AG04450 (cell line): ENCODE measurements at places on chromosomes 16 and 17.

DNA sequence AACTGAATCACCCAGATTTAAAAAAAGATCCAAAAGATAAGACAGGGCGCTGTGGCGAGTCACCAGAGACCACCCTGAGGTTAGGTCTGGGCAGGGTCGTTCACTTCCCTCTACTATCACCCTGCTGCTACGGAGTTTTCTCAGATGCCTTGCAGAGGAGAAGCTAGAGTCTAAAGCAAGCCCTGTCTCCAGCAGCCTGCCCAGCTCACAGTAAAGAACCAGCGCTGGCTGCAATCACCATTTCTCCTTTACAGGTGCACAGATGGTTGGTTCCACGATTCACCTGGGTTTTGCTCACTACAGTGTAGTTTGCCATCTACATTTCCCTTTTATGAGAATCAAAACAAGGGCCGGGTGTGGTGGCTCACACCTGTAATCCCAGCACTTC is 71.3 kb downstream of the SRCIN1 start:
- DNase-seq = no peak

GRCh38 chr16:898761-899682 is 71.8 kb downstream of the LMF1 start:
- DNase-seq = no peak

GRCh38 chr17:32215696-32216095 is 49.9 kb upstream of the RHBDL3 start:
- no peak for DNase-seq

DNA sequence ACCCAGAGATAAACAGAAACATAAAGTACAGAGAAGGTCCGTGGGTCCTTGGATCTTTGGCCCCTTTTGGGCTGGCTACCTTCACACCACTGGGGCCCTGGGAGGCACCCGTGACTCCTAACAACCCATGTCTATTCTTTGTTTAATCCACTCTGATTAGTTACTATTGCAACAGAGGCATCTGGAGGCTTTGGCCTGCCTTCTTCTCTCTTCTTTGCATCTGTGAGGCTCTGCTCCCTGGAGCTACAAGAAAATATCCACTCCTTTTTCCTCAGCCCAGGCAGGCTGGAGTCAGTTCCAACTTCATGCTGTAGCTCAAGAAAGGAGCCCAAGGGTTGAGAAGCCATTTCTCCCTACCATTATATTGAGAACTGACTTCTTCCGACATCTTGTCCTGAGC is 9.5 kb upstream of the CMIP start:
- no peak for DNase-seq

DNA sequence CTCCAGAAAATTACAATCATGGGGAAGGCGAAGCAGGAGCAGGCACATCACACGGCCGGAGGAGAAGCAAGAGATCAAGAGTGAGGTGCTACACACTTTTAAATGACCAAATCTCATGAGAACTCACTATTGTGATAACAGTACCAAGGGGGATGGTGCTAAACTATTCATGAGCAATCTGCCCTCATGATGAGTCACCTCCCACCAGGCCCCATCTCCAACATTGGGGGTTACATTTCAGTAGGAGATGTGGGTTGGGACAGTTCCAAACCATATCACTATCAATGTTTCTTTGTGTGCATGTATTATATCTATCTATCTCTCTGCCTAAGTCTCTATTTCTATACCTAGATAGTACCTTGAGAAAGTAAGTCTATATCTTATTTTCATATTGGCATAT is 724.8 kb downstream of the CDH11 start:
- DNase-seq = no peak

DNA sequence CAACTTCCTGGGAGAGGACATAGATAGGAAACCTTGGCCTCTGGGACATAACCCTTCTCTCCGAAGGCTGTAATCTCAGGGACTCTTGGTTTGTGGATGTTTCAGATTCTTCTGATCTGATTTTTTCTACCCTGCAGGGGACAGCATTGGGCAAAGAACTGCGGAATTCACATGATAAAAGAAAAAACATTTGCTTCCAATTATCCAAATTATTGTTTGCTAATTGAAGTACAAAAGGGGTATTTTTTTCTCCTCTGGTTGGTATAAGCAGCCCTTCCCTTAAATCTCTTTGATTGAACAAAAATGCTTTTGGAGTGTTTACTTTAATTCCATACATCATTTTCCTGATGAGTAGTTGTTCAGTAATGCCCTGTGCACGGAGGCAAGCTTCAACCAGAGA is 251.7 kb upstream of the IRX3 start:
- DNase-seq = no peak

DNA sequence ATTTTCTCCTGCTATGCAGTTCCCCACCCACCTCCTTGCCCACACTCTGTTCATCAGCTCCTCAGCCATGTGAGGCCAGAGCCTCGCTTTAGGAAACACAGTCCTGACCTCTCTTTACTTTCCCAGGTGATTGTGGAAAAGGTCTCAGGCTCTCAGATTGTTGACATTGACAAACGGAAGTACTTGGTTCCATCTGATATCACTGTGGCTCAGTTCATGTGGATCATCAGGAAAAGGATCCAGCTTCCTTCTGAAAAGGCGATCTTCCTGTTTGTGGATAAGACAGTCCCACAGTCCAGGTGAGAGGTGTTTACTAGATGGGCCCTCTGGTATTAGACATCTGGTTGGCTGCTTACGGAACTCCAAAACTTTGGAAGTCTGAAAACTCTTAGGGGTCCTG is 1.7 kb downstream of the GABARAPL2 start:
- no peak for DNase-seq

- no peak for DNase-seq
Measured at GRCh38 chr17:16215965-16216316, 607 bp upstream of the NCOR1 start.

DNA sequence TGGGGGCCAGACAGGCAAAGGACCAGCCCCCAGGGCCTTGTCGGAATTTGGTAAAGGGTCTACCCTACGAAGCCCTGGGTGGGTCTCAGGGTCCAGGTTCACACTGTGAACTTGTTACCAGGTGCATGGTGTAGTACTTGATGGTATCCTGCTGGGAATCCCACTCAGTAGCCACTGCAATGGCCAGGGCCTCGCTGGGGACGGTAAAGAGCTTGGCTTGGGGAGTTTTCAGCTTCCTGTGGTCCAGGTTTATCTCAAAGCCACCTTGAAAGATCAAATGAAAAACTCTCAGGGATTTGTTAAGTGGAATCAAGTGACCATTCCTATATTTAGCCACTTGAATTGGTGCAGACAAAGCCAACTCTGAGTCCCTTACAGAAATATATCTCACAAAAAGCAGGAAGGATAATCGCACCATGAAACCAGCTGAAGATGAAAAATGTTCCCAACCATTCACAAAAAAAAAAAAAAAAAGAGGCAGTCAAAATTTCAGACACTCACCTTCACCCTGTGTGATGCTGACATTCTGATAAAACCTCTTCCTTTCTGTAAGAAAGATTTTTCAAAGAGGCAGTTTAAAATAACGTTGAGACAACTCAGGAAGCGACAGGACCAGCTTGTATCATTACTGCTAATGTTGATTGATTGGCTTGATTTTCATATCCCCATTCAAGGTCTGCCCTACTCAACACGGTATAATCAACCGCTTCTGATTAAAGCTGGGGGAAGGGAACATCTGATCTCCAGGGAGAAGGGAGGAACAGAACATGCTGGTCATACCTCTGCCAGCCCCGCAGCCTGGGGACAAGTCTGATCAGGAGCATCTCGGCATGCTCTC is 10.6 kb downstream of the ATPAF2 start:
- no peak for DNase-seq

DNA sequence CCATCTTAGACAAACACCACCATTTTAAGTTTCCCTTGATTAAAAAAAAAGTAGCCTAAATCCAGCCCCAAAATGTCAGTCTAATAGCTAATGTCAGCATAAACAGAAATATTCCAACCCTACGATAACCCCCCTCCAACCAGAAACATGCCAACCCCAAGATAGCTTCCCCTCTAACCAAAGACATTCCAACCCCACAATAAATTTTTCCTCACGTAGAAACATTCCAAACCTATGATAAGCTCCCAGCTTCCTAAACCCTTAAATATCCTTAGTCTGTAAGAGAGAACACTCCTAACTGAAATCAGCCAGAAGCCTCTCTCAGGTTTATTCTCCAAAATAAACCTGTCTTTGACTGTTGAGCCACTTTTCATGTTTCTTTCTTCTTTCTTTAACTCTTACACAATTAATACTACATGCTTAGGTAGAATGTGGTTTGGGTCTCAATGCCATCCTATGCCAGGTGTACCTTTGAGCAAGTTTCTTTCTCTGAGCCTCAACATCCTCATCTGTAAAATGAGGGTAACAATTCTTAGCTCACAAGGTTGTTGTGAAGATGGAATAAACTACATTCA is 10.5 kb upstream of the KRT38 start:
- no peak for DNase-seq

DNA sequence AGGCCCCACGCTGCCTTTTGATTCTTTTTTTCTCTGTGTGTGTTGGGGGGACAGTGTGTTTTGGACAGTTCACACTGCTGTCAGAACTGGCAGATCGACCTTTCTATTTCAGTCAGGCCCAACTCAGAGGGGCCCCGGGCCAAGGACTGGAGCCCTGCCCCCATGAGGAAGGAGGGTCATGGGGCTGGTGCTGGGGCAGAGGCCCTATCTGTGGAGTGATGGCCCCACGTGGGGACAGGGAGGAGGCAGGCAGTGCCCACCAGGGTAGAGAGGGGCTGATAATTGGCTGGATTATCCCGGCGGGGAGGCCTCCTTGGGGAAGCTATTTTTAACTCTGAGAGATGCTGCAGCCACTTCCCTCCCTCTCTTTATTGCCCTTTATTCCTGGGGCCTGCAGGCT is 5.7 kb upstream of the KCNJ12 start:
- no peak for DNase-seq

GRCh38 chr16:55367301-55367811 is 43.4 kb downstream of the IRX6 start:
- DNase-seq = no peak

DNA sequence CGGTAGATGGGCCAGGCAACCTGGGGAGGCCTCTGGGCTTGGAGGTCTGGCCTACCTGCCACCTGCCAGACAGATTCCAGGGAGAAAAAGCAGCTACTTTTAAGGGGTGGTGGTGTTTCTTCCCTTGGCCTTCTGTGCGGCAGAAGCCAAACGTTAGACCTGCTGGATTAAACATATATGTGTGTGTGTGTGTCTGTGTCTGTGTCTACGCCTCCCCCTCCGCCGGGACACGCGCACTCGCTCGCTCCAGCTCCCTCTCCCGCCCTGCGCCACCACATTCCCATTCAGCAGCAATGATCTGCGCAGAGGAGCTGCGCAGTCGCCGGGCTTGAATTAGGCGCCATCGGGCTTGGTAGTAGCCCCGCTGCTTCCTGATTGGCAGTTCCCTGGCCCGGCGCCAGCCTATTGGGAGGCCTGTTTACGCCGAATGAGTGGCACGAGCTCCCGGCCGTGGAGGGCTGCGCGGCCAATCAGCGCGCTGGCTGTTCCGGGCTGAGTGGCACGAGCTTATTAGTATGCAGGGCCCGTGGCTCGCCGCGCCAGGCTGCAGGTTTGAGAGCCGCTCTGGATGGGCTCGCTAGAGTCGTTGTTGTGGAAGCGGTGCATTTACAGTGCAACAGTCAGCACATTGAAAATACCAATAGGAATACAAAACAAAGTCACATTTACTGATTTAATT is at the start of gene BAHCC1:
BAHCC1 (plus strand) TSS at position 537 of the 679 bp plus-strand sequence. CDS start 4,283 bp downstream, outside the sequence.
- peak; percentile 99 for DNase-seq

- DNase-seq = no peak
Measured at GRCh38 chr16:59236804-59237458, 502.8 kb upstream of the GOT2 start.

DNA sequence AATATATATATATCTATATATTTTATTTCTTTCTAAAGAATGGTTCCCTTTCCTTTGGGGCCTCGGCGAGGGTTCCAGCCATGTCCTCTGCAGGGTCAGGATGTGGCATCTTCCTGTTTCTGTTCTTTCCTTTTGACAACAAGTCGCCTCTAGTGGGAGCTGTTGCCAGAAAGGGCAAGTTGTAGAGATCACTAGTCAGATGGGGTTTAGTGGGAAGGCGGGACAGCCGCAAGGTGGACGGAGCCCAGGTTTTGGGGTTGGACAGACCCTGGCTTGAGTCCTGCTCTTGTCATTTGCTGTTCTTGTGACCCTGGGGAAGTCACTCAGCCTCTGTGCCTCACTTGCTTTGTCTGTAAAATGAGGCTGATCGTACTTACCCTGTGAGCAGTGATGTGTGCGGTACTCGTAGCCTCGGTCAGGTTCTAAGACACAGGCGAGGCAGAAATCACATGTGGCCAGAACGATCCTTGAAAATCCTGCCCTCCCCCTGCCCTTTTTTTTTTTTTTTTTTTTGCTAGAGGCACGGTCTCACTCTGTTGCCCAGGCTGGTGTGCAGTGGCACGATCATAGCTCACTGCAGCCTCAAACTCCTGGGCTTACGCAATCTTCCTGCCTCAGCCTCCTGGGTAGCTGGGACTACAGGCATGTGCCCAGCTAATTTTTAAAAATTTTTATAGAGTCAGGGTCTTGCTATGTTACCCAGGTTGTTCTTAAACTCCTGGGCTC is 80.1 kb downstream of the ABCC6 start:
- DNase-seq = no peak

DNA sequence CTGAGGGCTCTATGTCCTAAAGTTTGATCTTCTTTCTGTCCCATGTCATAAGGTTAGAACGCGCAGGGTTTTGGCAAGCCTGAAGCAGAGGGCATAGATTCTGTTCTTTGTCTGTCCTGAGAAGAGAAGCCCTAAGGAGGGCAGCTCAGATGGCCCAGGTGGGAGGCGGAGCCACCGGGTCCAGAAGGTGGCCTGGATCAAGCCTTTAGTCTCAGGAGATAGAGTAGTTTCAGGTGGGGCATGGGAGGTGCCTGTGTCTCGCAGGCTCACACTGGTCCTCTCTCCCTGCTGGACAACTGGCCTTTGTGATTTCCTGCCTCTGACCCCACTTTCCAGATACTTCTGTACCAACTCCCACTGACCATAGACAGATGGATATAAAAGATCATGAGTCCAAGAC is 44.2 kb upstream of the DNAJA2 start:
- DNase-seq = no peak

DNA sequence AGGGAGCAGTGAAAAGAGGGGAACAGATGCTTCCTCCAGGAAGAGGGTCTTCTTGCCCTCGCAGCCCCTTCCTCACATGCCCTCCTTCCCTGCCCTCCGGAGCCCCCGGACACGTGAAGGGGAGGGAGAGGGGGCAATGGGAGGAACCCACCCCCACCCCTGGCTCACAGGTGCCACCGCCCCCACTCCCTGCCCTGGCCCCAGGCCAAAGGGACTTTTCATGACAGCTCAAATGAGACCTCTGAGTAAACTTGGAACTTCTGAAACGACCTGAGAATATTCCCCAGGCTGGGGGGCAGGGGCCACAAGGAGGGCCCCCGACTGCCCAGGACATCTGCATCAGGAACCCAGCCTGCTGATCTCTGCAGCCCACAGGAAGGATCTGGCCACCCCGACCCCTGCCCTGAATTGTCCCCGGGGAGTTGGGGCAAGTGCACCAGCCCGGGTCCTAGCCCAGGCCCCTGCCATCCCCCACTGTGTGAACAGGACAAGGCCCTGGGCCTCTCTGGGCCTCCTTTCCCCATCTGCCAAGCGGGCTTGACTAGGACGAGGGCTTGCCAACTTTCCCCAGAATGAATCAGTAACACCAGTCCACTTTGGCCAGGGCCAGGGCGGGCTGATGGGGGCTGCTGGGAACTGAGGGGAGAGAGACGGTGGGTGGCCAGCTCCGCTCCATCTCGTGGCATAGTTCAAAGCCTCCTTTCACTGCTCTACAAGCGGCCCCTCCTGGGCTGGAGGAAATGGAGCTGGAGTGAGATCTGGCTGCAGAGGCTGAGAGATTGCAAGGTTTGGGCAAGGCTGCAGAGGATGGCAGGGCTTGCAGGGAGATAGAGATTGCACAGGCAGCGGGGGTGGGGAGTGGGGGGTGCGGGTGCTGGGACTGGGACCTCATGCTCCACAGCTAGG is 3.8 kb downstream of the IL21R start:
- no peak for DNase-seq

- DNase-seq = no peak
Measured at GRCh38 chr17:76641501-76641900, 2.1 kb downstream of the ST6GALNAC1 start.
